ENCODE measurements at places on chromosomes 2 and 18.
A peak's percentile ranks its signal among the peaks of the same experiment; 100 is the strongest.

DNA sequence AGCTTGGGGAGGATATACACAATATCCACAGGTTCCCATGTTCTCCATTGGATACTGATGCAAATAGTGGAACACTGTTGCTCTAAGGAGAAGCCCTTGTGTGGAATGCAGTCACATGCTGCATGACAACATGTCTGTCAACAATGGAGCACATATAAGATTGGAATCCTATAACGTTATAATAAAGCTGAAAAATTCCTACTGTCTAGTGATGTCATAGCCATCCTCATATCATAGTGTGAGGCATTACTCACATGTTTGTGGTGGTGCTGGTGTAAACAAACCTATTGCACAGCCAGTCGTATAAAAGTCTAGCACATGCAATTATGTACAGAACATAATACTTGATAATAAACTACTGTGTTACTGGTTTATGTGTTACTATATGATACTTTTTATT lies 394.7 kb downstream of the FBXO15 start:
- no peak for DNase-seq

GRCh38 chr2:7012141-7012764 lies 95.0 kb downstream of the RNF144A start:
- no peak for DNase-seq

DNA sequence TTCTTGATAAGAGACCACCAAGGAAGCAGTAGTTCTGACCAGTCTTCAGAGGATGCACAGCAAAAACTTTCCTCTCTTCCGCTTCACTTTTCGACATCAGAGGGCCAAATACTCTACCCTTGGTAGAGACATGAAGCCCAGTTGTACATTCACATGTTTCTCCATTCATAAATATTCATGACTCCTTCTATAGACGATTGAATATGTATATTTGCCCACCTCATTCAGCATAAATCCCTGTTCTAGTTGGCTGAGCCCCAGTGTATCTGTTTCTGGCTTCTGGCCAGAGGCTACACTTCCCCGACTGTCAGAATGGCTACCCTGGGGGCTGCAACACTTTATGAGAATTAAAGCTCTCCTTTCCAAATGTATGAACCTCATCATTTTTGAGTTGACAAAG lies 258.5 kb downstream of the ASXL3 start:
- no peak for DNase-seq

GRCh38 chr18:49071317-49071716 lies 120.6 kb upstream of the SMAD7 start:
- DNase-seq: no peak

DNA sequence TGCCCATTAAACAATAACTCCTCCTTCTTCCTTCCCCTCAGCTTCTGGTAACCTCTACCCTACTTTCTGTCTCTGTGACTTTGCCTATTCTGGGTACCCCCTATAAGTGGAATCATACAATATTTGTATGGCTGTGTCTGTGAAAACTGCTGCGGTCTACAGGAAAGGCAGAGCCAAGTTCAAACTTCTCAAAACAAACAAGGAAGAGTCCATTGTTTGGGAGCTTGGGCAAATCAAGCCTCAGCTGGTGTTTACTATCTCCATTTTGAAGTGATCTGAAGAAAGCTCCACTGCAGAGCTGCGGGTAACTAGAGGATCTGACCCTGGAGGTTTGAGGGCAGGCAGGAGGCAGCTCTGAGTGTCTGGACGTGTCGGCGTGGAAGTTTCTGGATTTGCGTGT lies 48.6 kb upstream of the DAPL1 start:
- DNase-seq: no peak

- no peak for DNase-seq
These were observed 806.8 kb downstream of the PLCL1 start for GRCh38 chr2:198611201-198611600.

GRCh38 chr2:12318427-12319057 lies 398.2 kb upstream of the TRIB2 start:
- DNase-seq: no peak

DNA sequence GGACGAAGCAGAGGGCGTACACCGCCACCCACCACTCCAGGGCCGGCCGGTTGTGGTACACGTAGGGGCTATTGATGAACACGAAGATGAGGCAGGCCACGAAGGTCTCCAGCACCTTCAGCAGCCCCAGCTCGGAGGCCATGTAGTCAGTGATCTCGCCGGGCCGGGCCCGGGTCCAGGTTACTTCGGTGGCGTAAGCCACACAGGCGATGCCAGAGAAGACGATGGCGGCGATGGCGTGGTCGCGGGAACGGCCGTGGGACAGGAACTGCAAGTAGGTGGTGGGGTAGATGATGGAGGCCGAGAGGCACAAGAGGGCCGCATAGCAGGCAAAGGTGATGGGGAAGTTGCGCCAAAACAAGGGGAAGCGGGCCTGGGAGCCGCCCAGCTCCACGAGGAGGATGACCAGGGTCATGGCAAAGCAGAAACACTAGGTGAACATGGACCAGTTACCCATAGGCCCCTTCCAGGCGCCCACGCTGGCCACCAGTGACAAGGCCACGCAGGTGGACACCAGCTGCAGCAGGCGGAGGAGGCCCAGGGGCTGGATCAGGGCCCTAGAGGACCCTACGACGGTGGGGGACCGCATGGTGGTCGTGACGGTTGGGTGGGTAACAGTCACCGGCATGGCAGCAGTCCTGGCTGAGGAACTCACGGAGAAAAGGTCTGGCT lies 128.4 kb upstream of the FAM98A start:
- no peak for DNase-seq

GRCh38 chr2:202965810-202966460 lies 48.7 kb upstream of the NBEAL1 start:
- peak; percentile 18 for DNase-seq

- no peak for DNase-seq
These were observed 61.7 kb upstream of the RALBP1 start for GRCh38 chr18:9413576-9413975.

Measured in stimulated activated CD4-positive, alpha-beta T cell treated with anti-CD3 and anti-CD28 coated beads, Interleukin-4, amount 100 ng/mL, for 48 hours (primary cell).